Cardiac septum (tissue), 1 donor: ENCODE measurements at places on chromosomes 6 and 20. TPM values are rescaled to one million over a fixed set of nuclear protein-coding genes. Genes with fewer than 3 reads are reported as not detected.

DNA sequence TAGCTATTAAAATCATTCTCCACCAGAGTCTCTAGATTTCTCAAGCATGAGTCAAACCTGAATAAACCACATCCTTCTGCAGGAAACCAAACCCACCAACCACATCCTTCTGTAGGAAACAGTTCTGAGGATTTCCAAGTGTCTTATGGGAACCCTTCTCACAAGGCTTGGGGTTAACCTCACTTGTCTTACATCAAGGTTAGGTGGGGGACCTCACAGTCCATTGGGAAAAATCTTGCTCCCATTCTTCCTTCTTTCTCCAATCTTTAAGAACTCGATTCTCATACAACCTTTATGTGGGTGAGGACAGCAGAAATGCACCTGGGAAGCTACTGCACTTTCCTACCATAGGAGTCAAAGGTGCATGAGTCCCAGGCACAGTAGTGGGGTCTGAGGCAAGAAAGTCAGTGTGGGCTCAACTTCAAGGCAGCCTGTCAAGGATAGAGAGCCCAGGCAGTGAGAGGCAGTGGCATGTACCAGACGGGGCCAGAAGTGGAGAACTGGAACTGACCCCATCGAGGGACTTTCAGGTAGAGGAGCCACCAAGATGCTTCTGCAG lies 114.5 kb downstream of the SLC22A3 start:
- no peak for DNase-seq

Gene BIRC7
- 1.1 TPM for total RNA-seq

DNA sequence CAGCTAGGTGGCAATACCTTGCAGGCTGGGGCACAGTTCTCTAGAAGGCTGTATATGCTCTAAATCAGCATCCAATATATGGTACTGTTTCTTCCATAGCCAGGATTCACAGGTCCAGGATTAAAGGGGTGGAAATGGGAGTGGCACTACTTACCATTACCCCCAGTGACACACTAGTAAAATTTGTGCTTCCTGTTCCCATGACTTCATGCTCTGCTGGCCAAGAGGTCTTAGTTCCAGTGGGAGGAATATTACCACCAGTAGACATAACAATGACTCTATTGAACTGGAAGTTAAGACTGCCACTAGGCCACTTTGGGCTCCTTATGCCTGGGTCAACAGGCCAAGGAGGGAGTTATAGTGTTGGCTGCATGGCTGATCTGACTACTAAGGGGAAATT lies 174.3 kb upstream of the TNFAIP3 start:
- DNase-seq, result no peak

DNA sequence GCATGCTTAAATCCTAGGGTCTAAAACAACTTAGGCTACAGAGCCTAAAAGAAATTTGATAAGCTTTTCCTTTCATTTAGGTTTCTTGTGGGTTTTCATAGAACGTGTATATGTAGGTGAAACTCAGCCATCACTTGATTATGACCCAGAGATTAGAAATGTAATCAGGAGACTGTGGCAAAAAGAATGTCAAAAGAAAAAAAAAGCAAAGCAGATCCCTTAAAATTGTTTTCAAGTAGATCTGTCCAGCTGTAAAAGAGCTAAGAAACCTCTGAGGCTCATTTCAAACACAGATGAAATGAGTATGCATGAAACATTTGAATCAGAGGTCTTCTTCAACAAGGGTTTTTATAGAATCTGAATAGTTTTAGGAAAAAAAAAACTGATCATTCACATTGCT lies 341.3 kb upstream of the PRDM1 start:
- no peak for DNase-seq

DNA sequence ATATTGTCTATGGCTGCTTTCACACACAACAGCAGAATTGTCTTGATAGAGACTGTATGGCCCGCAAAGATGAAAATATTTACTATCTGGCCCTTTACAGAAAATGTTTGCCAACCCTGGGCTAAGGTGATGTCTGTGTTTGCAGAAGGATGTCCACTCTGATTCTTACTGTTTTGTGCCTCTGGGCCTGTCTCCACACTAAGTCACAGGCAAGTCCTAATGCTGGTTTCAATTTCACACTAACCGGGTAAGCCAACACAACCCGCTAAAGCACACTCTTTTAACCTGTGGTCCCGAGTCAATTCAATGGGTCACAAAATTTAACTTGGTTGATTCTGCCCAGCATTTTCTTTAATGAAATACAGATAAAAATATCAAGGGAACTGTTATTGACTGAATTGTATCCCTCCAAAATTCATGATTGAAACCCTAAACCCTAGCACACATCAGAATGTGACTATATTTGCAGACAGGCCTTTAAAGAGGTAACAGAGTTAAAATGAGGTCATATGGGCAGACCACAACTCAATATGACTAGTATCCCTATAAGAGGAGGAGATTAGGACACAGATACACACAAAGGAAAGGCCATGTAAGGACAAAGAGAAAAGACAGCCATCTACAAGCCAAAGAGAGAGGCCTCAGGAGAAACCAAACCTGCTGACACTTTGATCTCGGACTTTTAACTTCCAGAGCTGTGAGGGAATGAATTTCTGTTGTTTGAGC lies 78.4 kb downstream of the FYN start:
- no peak for DNase-seq

GRCh38 chr6:53424300-53424699 lies 75.5 kb upstream of the ELOVL5 start:
- DNase-seq, result no peak

DNA sequence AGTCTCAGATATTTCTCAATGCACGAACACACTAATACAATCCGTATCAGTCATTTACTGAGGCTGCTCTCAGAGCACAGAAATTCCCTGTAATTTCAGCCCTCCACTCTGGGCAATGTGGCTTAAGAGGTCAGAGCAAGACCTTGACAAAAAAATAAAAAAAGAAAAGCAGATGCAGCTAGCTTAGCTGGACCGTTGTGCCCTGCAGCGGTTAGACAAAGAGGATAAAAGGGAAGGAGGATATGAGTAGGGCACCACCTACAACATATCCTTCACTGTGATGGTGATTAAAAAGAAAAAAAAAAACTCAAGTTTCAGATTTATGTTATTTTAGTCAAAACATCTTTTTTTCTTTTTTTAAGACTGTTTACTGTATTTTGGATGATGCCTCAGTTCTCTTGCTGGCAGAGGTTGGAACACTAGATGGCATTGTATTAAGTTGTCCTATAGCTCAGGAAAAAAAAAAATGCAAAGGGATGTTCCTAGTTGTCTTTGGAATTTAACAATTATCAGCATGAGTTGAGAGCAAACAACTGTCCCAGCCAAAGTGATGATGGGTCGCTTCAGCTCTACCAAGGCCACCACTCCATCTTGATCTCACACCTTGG lies 59.9 kb downstream of the ANKEF1 start:
- no peak for DNase-seq

Gene SIRPG
- total RNA-seq, result not detected

Gene PCMTD2
- 46.9 TPM for total RNA-seq

Gene PPP1R3G
- total RNA-seq, result 7.7 TPM

DNA sequence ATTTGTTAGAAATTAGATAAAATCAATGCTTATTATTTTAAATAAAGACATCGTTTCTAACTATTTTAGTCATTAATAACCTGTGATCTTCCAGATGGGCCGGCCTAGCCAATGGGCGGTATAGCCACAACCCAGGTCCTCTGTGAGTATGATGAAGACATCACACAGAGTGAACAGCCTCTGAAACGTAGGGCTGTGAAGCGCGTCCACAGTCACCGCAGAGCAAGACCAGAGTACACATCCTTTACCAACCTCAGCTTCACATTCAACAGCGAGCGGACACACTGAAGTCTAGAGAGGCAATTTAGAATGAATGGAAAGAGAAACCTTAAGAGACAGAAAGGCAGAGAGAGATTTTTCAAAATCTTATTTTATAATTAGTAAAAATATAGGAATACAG lies 125.0 kb upstream of the RPS6KA2 start:
- DNase-seq, result no peak

DNA sequence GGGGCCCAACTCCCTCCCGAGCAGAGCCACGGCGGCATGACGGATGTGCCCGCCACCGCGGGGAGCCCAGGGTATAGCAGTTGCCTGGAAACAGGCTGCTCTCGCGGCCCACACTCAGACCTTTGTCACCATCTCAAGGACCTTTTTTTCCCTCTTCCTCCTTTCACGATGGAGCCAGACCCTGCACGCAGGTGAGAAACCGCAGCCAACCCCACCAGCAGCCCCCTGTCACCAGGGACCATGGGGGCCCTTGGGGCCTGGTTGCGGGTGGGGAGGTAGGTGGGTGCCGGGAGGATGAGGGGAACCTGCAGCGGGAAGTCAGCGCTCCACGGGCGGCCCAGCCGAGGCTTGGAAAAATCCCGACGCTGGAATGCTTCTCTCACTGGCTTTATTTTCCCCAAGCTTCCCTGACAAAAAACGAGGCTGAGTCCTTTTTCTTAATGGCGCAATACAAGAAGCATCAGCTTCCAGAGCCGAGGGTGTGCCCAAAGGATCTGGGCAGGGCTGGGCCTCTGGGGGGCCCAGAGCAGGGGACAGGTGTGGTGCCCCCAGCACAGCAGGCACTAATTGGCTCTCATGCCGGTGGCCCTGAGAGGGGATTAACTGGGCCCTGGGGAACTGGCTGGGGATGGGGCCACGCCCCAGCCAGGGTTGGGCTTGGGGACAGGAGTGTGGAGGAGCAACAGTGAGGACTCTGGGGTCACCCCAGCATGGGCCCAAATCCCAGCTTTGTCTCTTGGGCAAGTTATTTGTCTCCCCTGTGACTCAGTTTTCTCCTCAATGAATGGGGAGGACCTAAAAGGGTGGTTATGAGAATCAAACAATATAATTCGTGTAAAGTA lies 23.9 kb downstream of the NOL4L start:
- no peak for DNase-seq

DNA sequence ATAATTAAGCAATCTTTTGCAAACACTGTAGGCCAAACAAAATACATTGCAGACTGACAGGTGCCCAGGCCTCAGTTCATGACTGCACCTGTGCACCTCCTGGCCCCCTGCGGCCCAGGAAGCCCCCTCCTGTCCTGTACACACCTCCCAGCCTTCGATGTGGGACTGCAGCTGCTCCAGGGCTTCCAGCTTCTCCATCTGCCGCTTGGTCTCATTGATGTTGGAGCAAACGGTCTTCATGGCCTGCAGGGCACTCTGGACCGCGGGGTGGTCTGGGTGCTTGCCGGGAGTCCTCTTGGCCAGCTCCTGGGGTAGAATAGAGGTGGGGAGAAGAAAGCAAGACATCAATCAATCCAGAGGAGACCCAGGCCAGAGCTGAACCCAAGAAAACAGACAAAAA lies 119.7 kb downstream of the PREX1 start:
- DNase-seq, result no peak

Gene SNAP25
- 1.2 TPM for total RNA-seq

- no peak for DNase-seq
Measured at GRCh38 chr6:15420959-15421438, 175.1 kb downstream of the JARID2 start.

- no peak for DNase-seq
Measured at GRCh38 chr6:32254761-32255198, 30.9 kb upstream of the NOTCH4 start.

GRCh38 chr20:48747840-48748414 lies 79.9 kb downstream of the PREX1 start:
- DNase-seq, result no peak

DNA sequence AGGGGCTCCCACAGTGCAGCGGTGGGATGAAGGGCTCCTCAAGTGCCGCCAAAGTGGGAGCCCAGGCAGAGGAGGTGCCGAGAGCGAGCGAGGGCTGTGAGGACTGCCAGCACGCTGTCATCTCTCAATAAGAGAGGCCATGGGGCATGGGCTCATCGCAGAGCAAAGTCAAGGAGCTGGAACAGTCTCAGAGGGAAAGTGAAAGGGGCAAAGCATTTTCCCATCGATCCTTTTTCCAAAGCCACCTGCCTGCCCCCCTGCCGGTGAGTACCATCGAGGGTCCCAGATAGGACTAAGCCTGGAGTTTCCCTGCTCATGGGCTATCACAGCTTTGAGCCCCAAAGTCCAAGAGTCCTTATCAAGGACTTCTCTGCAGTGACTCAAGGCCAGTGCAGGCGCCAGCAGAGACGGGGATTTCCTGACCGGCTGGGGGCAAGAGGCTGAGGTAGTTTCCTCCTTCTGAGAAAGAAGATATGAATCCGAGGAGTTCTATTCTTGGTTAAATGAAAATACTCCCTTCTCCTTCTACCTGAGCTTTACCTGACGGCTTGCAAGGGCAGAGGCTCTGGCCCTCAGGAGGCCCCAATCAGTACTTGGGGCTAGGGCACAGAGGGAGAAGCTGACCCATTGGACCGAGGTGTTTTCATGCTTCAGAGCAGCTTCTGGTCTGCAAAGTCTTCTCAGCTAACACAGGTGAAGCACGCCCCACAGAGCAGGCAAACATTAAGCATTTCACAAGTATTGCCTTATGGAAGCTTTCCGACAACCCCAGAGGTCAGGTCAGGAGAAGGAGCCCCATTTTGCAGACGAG lies 22.6 kb downstream of the ETV7 start:
- no peak for DNase-seq

DNA sequence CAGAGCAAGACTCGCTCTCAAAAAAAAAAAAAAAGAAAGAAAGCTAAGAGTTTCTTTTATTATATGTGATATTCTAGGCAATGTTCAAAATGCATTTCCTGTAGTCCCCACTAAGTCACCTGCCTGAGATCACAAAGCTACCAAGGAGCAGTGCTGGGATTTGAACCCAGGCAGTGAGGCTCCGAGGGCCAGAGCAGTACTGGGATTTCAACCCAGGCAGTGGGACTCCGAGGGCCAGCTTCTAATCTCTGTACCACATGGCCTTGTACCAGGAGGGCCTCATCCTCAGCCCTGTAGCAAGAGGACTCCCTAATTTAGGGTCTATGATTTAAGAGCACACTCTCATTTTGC lies 39.7 kb downstream of the ZMYND8 start:
- no peak for DNase-seq

GRCh38 chr6:144597511-144597910 lies 312.4 kb downstream of the UTRN start:
- DNase-seq, result no peak
